ENCODE measurements at places on chromosomes 1 and 21. TPM values are rescaled to one million over a fixed set of nuclear protein-coding genes. Genes with fewer than 3 reads are reported as not detected.

The CCDC190 gene
- 1.8 TPM for total RNA-seq

The NUDT4B gene
- total RNA-seq = 9.8 TPM

The MFSD2A gene
- 5.2 TPM for total RNA-seq

The FAM167B gene
- total RNA-seq = 0.98 TPM

The CD1E gene
- not detected for total RNA-seq

The SPSB1 gene
- total RNA-seq = 21.6 TPM

The USP16 gene
- total RNA-seq = 21.1 TPM

The CDA gene
- total RNA-seq = 0.92 TPM

The OR2T11 gene
- total RNA-seq = not detected

The PIGR gene
- total RNA-seq = not detected

The SYT6 gene
- total RNA-seq = not detected

The EDARADD gene
- not detected for total RNA-seq

The ERG gene
- 26.9 TPM for total RNA-seq

The GRIK1 gene
- total RNA-seq = not detected

The KCNE2 gene
- not detected for total RNA-seq

The FALEC gene
- total RNA-seq = 0.33 TPM

The EFNA3 gene
- total RNA-seq = 3.1 TPM

The C1QC gene
- not detected for total RNA-seq

The RTCA gene
- total RNA-seq = 40.3 TPM

The TRAF3IP3 gene
- not detected for total RNA-seq

The PKP1 gene
- 0.30 TPM for total RNA-seq

The PAQR6 gene
- total RNA-seq = 0.56 TPM

The PPP1R12B gene
- 21.9 TPM for total RNA-seq

The RLF gene
- 38.9 TPM for total RNA-seq

The BARHL2 gene
- not detected for total RNA-seq

The ZYG11A gene
- 0.20 TPM for total RNA-seq

The TNFRSF9 gene
- total RNA-seq = 0.07 TPM

The NRAS gene
- 37.6 TPM for total RNA-seq
